Stimulated activated CD8-positive, alpha-beta memory T cell treated with anti-CD3 and anti-CD28 coated beads, Interleukin-2, amount 100 ng/mL, for 1 hour (primary cell): ENCODE measurements at places on chromosomes 5 and 9.

DNA sequence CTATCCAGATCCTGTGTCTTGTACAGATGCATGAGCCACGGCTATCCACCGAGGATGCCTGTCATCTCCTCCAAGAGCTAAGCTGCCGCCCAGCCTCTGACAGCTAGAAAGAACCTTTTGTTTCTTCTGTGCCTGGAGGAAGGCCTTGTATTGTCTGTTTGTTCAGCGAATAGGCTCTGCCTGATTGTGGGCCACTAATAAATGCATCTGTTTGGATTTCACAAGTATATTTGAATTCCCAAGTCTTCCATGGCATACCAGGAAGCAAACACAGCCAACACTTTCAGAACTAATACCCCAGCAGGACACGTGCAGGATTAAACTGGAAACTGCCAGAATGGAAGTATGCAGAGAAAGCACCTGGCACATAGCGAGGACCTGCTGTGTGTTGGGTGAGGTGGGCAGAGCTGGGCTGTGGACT, 92.7 kb upstream of the NEURL1B start:
- DNase-seq = no peak

DNA sequence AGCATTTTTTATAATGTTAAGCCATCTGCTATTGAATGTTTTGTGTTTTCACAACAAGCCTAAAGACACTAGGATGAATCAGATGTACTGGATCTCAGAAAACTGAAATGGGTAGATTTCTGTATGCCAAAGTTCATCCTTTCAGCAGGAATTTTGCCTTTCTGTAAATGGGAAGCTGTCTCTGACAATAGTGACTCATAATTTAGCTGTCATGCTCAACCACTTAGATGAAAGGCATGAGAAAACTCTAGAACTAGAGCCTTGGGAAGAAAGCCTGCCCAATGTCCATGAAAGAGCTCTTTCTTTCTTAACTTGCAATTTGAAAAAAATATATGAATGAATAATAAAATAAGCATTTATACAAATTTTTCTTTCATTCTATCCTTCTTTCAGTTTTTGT, 616.0 kb upstream of the EDIL3 start:
- no peak for DNase-seq

DNA sequence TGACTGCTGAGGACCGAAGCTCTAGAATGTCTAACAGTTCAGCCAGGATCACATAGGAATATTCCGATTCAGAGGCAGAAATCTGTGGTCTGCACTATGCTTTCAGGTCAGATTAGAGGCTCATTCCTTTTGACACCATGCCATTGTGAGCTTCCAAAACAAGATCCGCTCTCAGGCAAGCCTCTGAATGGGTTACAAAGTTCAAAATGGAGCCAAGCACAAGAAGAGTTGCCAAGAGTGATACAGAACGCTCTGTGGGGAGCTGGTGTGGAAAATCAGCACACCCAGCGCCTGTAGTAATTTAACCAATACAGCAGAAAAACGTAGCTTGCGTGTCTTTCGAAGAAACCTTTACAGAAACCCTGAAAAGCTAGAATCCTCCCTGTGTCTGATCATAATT, 33.3 kb upstream of the FAT2 start:
- DNase-seq = no peak

DNA sequence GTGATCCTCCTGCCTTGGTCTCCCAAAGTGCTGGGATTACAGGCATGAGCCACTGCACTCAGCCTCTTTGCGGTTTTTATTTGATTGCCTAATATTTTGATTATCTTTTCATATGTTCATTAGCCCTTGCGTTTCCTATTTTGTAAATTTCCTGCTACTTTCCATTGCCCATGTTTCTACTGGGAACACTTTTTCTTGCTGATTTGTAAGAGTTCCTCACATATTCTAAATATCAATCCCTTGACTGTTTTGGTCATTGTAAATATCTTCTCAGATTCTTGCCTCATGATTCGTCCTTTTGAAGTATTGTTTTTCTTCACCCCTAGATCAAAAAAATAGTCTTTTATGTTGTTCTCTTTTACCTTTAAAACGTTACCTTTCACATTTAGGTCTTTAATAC, 37.9 kb upstream of the TTC1 start:
- DNase-seq = no peak

- DNase-seq = no peak
These were observed 84.6 kb downstream of the VCAN start for GRCh38 chr5:83556190-83556589.

DNA sequence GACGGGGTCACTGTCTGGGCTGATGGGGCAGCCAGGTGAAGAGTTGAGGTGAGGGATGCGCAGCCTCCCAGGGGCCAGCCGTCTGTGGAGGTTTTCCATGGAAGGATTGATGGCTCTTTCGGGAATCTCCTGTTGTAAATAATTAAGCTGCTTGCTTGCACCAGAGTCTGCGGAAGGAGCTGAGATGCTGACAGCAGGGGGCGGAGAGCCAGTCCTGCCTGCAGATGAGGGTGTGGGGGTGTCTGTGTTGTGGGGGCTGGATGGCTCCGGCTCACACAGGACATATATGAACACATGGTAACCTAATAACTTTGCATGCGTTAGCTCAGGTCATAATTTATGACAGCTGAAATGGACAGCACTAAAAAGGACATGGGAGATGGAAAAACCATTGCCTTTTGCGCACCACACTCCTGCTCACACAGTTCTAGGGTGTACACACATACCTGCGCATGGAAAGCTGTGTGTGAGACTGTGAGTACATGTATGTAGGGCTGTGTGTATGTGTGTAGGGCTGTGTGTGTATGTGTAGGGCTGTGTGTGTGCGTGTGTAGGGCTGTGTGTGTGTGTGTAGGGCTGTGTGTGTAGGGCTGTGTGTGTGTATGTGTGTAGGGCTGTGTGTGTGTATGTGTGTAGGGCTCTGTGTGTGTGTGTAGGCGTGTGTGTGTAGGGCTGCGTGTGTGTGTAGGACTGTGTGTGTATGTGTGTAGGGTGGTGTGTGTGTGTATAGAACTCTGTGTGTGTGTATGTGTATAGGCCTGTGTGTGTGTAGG, 36.8 kb upstream of the SEMA4D start:
- DNase-seq = no peak

- no peak for DNase-seq
These were observed 1537.8 kb upstream of the ACO1 start for GRCh38 chr9:30846651-30847050.

DNA sequence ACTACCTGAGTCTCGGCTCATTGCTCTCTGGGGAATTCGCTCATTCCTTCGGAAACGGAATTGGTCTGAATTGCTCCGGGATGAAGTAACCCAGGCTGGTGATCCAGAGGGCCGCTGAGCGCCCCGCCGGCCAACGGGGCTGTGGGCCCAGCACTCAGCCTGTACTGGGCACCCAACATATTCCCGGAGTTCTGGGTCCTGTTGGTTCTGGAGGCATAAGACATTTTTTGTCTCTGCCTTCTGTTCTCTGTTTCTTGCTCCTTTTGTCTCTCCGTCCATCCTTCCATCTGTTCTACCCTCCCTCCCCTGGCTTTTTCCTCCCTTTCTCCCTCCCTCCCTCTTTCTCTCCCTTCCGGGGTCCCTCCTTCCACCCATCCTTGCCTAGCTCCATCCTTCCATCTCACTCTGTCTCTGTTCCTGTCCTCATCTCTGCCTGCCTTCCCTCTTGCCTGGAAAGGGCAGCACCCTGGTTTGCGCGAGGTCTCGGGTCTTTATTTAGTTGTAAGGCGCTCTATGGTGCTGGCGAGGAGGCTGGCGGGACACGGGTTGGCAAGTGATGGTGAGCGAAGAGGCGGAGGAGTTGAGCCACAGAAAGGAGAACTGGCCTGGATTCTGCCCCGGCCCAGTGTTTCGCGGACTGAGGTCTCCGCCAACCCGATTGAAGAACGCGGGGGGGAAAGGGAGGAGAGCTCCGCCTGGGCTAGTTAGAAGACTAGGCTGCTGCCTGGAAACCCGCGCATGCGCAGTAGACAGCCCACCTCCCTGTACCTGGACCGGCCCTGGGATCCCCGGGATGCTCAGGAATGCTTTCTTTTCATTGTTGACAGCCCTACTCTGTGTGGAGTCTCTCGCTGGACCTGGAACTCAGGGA, 1468.0 kb downstream of the FOXD4L5 start:
- peak; percentile 55 for DNase-seq

DNA sequence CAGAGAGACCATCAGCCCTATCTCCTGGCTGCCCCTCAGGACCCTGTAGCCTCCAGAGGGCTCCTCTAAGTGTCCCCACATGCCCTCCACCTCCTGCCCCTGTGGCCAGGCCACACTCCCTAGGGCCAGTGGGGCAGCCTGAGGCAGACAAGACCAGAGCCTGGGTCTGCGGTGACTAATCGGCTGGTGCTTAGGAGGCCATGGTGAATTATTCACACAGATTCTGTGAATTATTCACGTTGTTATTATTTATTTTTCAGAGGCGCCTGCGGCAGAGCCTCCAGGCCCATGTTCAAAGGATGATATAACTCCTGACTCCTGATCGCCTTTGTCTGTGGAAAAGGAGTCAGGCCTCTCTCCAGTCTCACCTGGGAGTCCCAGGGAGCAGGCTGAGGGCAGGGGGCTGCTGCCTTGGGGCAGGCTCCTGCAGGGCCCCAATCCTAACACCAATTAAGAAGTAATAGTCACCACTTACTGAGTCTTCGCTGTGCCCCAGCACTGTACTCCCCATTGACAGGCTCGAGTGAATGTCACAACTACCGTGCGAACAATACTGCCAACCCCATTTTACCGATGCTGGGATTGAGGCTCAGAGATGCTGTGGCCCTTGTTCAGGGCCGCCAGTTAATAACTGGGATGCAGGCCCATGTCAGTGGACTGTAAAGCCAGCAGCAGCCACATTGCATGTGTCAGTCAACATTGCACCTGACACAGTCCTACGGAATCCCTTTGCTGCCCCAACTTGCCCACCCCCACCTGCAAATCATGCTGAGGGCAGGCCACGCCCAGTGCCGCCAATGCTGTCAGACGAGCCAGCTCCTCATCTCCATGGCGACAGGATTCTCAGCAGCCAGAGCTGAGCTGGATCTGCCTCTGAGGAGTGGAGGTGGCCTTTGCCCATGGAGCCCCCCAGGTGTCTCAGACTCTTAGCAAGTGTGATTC, 94.9 kb downstream of the PCDH1 start:
- DNase-seq = no peak

DNA sequence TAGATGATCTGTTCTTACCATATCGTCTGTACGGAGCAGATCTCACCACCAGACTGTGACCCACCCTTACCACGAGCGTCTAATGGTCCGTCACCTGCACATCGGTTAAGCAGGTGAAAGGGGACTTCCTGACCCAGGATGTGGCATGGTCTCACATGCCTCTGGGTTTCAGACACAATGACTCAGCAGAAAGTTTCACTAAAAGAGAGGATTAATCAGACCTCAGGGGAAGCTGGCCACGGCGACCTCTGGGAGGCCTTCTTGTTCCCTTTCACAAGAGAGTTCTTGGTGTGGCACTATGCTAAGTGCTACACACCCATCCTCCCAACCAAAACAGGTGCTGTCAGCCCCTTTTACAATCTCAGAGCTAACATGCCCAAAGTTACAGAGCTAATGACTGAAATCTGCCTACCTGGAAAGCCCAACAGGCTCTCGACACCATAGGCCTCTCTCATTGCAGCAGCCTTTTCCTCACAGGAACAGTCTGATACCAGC, 41.6 kb downstream of the ADAMTS12 start:
- DNase-seq = peak; percentile 8

GRCh38 chr9:97749928-97750327, 52.8 kb upstream of the XPA start:
- DNase-seq = no peak

- no peak for DNase-seq
These were observed 15.2 kb upstream of the LHX3 start for GRCh38 chr9:136220017-136220729.

GRCh38 chr5:154301726-154302125, 111.2 kb downstream of the GALNT10 start:
- DNase-seq = no peak

DNA sequence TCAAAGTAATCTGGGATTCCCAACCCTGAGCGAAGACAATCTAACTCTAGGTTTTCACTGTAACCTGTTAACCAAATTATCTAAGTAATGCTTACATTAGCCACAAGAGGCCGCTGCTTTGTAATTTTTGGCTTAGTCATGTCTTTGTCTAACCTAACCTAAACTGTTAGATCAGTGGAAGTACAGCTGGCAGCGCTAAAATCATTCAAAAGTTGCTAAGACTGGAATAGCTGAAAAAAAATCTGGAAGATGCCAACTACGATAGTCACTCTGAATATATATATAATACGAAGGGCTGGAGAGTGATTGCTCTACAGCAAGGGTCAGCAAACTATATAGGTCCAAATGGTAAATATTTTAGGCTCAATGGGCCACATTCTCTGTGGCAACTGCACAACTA, 60.2 kb downstream of the FBXO38 start:
- peak; percentile 8 for DNase-seq

DNA sequence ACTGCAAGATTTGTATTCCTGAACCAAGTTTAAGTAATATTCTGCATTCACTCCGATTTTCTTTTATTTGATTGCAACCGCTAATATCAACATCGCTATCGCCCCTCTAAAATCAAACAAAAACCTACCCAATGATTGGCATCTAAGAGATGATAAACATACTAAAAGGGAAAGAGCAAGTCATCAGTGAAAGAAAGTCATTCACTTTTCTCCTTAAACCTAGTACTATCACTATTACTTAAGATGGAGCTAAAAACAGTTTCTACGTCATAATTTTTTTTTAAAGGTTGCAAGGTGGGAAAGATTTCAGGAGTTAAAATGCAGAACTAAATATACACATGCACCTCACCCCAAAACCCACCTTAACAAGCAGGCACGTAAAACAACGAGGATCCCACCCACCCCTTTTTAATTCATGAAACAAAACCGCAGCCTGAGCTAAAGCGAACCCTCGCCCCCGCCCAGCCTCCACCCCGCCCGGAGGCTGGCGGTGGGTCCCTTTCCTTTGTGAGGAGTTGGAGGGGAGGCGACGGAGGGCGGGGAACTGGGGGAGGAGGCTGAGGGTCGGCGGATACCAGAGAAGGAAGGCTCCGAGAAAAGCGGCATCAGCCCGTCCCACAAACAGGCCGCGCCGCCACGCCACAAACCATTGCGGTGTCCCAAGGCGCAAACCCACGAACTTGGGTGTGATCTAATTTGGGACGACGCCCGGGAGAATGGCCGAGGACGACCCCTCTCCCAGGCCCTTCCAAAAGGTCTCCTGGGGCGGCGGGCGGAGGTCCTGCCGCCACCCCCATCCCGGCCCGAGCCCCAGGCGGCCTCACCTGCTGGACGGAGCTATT, 861 bp downstream of the UBQLN1 start:
- peak; percentile 43 for DNase-seq

DNA sequence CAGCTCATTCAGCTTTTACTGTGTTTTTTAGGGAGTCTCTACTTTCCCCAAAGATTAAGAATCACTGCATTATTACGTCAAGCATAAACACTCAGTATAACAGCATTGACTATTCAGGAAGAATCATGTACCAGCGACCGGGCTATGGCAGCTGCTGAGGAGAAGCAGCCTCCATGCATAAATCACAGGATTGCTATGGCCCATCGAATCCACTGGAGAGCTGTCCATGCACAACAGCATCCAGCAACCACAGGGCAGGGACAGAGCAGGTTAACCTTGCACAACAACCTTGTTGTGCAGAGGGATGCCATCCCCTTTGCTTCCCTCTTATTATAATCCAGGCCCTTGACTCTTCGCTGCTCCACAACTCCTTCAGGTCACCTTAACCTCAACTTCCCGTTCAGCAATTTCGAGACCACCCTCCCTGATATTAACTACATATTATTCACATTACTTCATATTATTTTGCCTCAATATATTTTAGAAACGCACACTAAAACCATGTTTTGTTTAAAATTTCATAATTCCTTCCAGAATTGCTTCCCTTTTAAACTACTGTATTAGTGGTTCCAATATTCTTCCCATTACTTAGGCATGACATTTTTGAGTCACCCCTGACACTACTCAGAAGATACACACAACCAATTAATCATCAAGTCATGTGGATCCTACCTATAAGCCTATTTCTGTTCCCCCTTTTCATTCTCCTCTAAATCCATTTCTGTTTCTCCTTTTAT, 991 bp downstream of the IARS1 start:
- DNase-seq = no peak
